ENCODE measurements at places on chromosomes 1 and 21.

DNA sequence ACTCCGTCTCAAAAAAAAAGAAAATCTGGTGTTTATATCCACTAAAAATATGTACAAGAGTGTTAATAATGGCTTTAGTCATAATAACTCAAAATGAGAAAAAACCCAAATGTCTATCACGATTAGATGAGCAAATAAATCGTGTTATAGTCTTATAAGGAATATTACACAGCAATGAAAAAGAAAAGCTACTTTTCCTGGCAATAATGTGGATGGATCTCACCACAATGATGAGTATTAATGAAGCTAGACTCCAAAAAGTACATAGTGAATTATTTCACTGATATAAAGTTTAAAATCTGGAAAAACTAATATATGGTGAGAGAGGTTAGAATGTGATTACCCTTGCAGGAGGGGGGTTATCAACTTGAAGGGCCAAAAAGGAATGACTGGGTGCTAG is 9.7 kb downstream of the CD244 start:
- no peak for DNase-seq

- DNase-seq, result no peak
These were observed 13.9 kb upstream of the MTARC1 start for GRCh38 chr1:220772846-220773245.

- no peak for DNase-seq
These were observed 32.9 kb downstream of the GADD45A start for GRCh38 chr1:67717876-67718275.

DNA sequence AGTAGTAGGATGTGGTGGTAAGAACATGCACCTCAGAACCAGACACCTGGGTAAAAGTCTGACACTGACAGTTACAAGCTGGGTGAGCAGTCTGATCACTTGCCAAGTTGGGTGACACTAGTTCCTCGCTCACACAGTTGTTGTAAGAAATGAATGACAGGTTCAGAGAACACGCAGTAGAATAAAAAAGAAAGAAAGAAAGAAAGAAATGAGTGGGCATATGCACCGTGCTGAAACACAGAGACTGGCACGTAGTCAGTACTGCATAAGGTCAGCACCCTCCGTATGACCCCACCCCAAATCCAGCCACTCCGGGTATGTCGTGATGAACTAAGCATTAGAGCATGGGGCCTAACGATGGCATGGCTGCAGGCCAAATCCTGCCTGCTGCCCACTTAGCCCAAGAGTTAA is 90.6 kb downstream of the GLUL start:
- no peak for DNase-seq

DNA sequence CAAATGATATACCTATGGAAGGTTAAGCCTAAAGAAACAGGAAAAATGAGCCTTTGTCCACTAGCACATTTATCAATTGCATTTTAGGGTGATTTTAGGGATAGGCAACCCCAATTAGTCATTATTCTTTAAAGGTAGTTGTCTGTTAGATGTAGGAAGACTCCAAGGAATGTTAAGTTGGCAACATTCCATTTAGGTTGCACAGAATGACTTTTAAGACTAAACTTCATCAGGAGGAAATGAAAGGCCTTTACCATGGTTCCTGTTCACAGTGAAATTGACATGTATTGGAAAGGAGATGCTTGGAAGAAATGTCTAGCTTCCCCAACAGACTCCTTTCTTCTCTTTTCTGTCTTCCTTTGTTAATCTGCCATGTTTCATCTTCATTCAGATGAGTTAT is 1.6 kb upstream of the APOBEC4 start:
- no peak for DNase-seq

DNA sequence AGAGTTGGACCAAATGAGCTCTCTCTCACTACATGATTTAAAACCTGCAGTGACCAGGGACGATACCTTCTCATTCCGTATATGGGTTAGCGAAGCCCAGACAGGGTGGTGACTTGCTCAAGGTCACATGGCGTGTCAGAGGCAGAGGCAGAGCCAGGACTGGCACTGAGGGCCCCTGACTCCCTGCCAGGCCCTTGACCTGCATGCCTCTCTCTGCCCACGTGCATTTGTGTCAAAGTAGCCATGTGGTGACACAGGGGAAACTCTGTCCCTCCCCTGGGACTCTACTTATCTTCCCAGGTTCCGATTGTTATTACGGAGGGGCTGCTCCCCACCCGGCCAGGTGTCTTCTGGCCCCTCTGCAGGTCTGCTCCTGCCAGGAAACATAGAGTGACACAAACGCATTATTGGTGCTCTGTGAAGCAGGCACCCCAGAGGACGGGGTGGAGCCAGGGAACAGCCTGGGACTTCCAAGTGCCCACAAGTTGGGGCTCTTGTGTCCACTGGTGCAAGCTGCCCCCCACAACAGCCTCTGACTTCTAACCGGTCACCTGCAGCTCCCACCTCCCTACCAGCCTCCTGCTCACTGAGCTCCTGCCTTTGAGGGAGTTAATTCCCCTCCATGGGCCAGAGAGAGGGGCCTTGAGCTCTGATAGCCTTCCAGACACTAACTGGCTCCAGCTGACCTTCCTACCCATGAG is 7.3 kb upstream of the TINAGL1 start:
- DNase-seq, result no peak

GRCh38 chr1:100359139-100359538 is 6.8 kb downstream of the CDC14A start:
- DNase-seq, result no peak

GRCh38 chr1:23385119-23385621 is 15.5 kb upstream of the ZNF436 start:
- DNase-seq, result no peak

GRCh38 chr1:209086486-209087192 is 496.9 kb upstream of the CAMK1G start:
- DNase-seq, result no peak

DNA sequence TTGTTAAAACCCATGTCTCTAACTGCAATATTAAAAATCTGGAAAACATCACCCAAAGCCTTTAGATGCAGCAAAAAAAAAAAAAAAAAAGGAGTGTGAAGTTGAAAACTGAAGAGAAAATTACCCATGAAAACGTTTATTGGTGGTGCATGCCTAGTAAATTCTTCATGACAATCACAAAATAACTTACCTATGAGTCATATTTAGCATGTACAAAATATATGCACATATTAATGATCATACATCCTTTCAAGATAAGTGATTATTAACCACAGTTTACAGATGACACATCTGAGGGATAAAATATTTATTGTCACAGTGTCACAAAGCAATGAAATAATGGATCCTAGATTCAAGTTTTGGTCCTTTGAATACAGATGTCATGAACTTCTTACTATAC is 505.2 kb upstream of the NR5A2 start:
- DNase-seq, result no peak

GRCh38 chr1:46364612-46365011 is 24.0 kb downstream of the NSUN4 start:
- DNase-seq, result no peak

- no peak for DNase-seq
These were observed 24.3 kb upstream of the EPS8L3 start for GRCh38 chr1:109787845-109788601.

DNA sequence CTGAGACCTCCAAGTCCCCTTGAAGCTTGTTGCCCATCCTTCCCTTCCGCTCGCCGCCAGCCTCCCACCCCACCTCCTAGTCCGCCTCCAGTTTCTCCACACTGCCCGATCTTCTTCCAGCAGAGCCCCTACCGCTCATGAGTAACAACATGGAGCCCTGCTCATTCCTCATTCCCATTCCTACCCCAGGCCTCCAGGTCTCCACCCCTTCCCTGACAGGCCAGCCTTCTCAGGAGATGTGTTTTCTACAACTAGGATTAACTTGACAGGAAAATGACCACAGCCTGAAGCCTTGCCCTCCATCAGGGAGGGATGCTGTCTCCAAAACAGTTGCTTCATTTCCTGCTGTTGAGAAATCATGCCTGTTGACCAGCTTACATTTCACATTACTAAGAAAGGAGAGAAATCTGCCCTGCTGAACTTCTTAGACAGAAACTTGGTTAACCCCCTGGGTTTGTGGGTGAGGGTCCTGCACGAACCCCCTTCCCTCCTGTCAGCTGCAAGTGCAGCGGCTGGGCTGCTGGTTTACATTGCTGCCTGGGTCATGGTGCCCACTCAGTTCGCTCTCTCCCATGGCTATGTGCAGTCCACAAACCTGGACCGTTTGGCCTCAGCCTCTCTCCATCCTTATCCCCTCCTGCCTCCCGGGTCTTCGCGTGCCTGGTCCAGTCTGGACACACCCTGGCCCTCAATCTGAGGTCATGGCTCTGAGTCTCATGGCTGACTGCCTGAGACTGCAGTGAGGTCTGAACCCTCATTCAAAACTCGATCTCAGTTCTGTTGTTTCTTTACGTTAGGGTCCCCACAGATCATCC is 16.1 kb upstream of the CHI3L1 start:
- no peak for DNase-seq

DNA sequence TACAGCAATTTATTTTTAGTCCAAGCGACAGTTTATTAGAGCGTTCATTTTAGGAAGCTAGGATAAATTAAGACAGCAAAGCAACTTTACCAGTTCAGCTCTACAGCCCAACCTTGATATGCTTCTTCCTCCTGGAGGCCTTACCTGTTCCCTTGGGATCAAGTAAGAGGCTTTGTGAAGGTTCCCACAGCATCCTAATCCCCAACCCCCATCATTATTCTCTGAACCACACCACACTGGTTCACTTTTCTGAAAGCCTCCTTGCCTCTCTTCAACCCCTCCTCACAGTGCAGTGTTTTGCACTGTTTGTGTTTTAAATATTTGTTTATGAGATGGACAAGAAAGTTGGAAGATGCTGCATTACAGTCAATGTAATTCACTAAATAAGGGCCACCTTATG is 126.3 kb upstream of the CXADR start:
- DNase-seq, result no peak

GRCh38 chr1:1612104-1612400 is 3.2 kb upstream of the MIB2 start:
- no peak for DNase-seq

- DNase-seq, result no peak
These were observed 40.1 kb downstream of the S100A10 start for GRCh38 chr1:151953409-151954094.

DNA sequence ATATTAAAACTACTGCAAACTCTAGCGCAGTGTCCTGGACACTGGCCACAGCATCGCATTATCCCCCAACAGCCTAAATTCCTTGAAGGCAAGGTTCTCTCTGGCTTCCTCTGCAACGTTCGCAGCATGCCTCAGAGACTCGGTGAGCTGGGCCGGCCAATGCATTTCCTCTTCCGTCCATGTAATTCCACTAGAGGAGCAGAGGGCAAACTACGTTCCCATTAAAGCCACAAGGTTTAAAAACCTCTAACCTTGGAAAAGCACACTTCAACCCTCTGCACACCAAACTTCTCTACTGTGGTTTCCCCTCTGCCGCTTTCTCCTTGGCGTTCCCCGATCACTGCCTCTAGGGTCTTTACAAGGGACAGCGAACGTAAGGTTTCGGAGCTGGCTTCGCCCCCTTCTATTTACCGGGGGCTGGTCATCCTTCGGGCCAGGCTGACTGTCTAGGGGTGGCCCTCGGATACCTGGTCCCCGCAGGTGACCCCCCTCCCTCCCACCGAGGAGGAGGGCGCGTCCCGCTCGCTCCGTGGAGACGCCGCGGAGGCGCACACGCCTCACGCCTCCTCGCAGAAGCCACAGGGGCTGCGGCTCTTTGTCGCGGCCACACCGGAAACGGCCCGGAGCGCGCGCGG is 456 bp upstream of the SMYD2 start:
- DNase-seq, result no peak

GRCh38 chr1:148385371-148386030 is 97.6 kb downstream of the PPIAL4G start:
- DNase-seq, result no peak

DNA sequence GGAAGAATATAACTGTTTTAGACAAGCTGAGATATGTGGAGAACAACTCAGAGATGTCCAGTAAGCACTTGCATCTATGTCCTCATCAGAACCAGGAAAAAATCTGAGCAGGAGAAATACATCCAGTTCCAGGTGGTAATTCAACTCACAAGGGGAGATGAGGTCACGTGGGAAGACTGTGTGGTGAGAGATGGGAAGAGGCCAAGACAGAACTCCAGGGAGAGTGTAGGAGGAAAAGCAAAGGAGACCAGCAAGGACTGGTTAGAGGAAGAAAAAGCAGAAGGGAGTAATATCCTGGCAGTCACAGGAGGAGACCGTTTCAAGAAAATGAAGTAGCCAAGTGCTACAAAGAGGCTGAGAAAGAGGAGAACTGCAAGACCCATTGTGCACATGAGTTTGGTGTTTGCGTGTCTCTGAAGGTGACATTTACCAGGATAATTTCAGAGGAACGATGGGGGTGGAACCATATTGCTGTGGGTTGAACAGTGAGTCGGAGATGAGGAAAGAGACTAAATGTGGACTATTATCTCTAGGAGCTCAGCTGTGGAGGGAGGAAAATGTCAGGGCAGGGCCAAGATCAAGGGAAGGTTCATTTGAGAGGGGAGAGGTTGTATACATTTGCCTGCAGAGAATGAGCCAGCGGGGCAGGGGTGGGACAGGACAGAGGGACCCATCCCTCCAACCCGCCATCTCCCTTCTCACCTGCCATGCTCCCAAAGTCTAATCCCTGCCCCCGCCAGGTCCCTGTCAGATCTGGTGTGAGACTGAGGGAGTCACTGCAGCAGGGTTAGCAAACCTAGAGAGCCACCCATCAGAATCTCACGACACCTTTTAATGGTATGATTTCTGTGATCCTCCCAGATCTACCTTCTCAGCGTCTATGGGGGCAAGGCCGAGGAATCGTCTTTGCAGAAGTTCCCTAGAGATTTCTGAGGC is 24.9 kb downstream of the SUSD4 start:
- no peak for DNase-seq

GRCh38 chr1:246083416-246083815 is 423.7 kb downstream of the SMYD3 start:
- DNase-seq, result no peak

DNA sequence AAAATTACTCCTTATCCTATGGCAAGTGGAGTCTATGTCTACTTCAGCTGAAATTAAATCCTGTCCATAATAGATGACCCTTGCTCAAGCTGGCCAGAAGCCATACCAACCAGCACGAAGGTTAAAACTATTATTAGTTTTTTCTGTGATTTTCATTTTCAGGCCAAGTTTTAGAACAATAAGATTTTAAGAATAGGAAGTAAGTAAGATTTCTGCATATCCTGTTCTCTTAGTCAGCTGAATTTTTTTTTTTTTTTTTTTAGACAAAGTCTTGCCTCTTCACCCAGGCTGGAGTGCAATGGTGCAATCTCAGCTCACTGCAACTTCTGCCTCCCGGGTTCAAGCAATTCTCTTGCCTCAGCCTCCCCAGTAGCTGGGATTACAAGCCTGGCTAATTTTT is 6.1 kb upstream of the RBP7 start:
- no peak for DNase-seq

GRCh38 chr1:210440081-210440480 is 111.4 kb downstream of the HHAT start:
- DNase-seq, result no peak

DNA sequence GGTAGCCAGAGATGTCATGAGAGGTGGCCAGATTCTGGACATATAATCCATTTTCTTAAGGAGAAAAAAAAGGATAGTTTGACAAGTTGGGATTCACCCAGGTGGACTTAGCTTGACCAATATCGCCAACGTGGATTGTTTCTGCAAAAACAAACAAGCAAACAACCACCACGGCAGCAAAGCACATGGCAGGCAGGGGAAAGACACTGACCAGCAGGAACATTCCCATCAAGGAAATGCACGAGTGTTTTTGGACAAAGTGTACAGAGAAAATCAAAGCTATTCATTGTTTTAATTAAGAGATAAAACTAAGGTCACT is 9.1 kb upstream of the PLA2G2C start:
- no peak for DNase-seq

- no peak for DNase-seq
These were observed 6.3 kb downstream of the TMEM200B start for GRCh38 chr1:29117381-29117780.
